A549 treated with Hydrocortisone at 1 μM for 4 hours (cell line): ENCODE measurements at places on chromosomes 5 and 9. TPM values are rescaled to one million over a fixed set of nuclear protein-coding genes. Genes with fewer than 3 reads are reported as not detected.

Gene MARCOL
- total RNA-seq: not detected in 5 replicates

Gene FOXB2
- total RNA-seq: not detected in 5 replicates

Gene ELP1
- 19.1 to 23.3 TPM (median 19.7 TPM) in 5 replicates for total RNA-seq

Gene OR1Q1
- total RNA-seq: not detected in 5 replicates

Gene FYB1
- total RNA-seq: 9.0 to 18.2 TPM (median 12.5 TPM) in 5 replicates

Gene NME5
- not detected in 5 replicates for total RNA-seq

Gene SCGB3A2
- not detected in 5 replicates for total RNA-seq

Gene PDE8B
- 1.2 to 2.4 TPM (median 1.7 TPM) in 5 replicates for total RNA-seq

Gene PCDHGA4
- total RNA-seq: 0.06 to 0.16 TPM (median 0.12 TPM) in 4 of 5 replicates, not detected in the other

Gene WDR55
- 27.2 to 34.7 TPM (median 29.0 TPM) in 5 replicates for total RNA-seq

Gene MYOZ3
- total RNA-seq: 0.07 to 0.14 TPM in 2 of 5 replicates, not detected in the others

Gene SOX30
- 0.06 to 0.07 TPM in 2 of 5 replicates, not detected in the others for total RNA-seq

Gene HTR4
- total RNA-seq: not detected in 5 replicates

Gene PCDH1
- 1.9 to 4.5 TPM (median 3.4 TPM) in 5 replicates for total RNA-seq

Gene SLC34A3
- 0.05 to 0.16 TPM (median 0.07 TPM) in 4 of 5 replicates, not detected in the other for total RNA-seq

Gene NR5A1
- 0.05 to 0.10 TPM (median 0.07 TPM) in 4 of 5 replicates, not detected in the other for total RNA-seq

Gene DMGDH
- total RNA-seq: 0.15 TPM in 1 of 5 replicates, not detected in the others

Gene ADAMTS2
- 0.05 to 0.10 TPM (median 0.09 TPM) in 4 of 5 replicates, not detected in the other for total RNA-seq

Gene CDX1
- not detected in 5 replicates for total RNA-seq

Gene CCDC183
- 0.18 to 0.63 TPM (median 0.44 TPM) in 5 replicates for total RNA-seq

Gene PITX1
- 24.2 to 31.4 TPM (median 28.5 TPM) in 5 replicates for total RNA-seq

Gene ADAMTS16
- total RNA-seq: 1.3 to 5.0 TPM (median 1.6 TPM) in 5 replicates

Gene TXNDC8
- not detected in 5 replicates for total RNA-seq

Gene VAV2
- total RNA-seq: 32.0 to 46.0 TPM (median 41.5 TPM) in 5 replicates

Gene SPATA31D4
- not detected in 5 replicates for total RNA-seq

Gene CAPSL
- total RNA-seq: not detected in 5 replicates

Gene GLRX
- 69.0 to 130 TPM (median 76.7 TPM) in 5 replicates for total RNA-seq

Gene LPAR1
- 20.3 to 23.3 TPM (median 23.0 TPM) in 5 replicates for total RNA-seq

Gene PCA3
- total RNA-seq: not detected in 5 replicates

Gene EDIL3
- total RNA-seq: 0.13 to 0.50 TPM (median 0.26 TPM) in 5 replicates

Gene CD14
- total RNA-seq: 3.3 to 4.5 TPM (median 4.1 TPM) in 5 replicates

Gene FOXD4
- total RNA-seq: 0.23 to 0.55 TPM (median 0.44 TPM) in 5 replicates

Gene LHX3
- 0.03 to 0.16 TPM (median 0.10 TPM) in 4 of 5 replicates, not detected in the other for total RNA-seq

Gene CD180
- 0.01 TPM in 1 of 5 replicates, not detected in the others for total RNA-seq
